Fibroblast of pulmonary artery (primary cell): ENCODE measurements at places on chromosomes 13 and 19.

DNA sequence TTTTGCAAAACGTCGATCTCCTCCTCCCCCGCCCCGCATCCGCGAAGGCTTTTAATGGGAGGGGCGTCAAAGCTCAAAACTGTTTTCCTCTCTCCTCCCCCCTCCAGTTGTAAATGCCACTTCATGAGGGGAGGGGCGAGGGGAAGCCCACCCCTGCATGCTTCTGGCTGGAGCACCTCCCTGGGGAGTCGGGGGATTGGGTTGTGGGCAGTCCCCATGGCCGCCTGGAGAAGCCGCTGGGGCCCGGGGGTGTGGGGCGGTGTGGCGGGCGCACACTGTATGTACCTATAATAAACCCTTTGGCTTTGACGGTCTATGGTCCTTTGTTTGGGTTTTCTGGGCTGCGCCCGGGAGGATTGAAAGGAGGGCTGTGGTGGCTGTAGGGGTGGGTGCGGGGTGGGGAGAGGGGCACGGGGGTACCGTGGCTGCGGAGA, 505 bp upstream of the SHKBP1 start:
- no peak for DNase-seq

GRCh38 chr13:32650705-32651311, 64.6 kb downstream of the PDS5B start:
- DNase-seq: peak; percentile 84

GRCh38 chr13:45918597-45918996, 67.0 kb upstream of the SIAH3 start:
- no peak for DNase-seq

DNA sequence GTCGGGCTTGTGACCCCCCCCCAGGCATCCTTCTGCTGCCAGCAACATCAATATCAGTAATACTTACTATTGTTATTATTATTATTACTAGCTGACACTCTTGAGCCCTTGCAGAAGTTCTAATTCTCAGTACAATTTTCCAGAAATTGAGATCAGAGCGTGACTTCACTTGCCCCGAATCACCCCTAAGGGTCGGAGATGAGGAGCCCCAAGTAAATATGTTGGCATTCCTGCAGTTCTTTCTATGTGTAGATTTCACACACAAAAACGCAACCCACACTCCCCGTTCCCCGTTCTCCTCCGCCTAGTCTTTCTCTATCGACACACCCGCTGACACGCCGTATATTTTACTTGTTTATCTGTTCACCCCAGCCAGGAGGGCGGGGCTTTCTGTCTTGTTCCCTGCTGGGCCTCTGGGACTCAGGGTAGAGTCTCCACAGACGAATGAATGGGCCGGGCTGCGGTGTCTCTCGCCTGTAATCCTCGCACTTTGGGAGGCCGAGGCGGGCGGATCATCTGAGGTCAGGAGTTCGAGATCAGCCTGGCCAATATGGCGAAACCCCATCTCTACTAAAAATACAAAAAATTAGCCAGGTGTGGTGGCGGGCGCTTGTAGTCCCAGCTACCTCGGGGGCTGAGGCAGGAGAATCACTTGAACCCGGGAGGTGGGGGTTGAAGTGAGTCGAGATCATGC, 14.7 kb downstream of the TLE5 start:
- peak; percentile 71 for DNase-seq

DNA sequence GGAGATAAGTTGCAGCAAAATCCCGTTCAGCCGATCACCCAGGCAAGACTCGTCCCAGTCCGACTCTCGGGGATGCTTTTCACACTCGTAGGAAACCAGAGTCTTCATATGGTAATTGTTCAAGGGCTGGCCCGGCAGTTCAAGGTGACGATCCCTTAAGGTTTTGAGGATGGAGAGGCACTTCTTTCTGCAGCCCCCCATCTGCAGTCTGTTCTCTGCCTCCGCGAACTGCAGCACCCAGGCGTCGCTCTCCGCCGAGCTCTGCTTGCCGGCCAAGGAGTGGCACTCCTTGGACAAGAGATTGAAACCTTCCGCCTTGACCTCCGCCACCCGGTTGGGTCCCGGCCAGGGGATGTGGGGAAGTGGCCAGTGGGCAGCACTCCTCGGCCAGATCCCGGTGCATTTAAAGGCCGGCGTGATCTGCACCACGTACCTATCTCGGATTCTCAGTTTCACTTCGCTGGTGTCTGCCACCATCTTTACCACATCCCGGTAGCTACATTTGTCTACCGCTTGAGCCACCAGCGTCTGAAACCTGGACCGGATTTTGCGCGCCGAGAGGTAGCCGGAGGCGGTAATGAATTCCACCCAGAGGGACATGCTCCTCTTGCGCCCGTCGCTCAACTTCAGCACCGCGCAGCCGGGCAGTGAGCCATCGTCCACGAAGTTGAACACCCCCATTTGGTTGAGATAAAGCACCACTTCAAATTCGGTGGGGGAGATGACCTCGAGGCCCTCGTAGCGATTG, 1.1 kb downstream of the MAB21L1 start:
- peak; percentile 14 for DNase-seq

GRCh38 chr19:719636-720344, 11.1 kb downstream of the PALM start:
- DNase-seq: no peak

- no peak for DNase-seq
Measured at GRCh38 chr19:41296433-41296871, 13.5 kb upstream of the CCDC97 start.

GRCh38 chr19:7010722-7011593, 10.3 kb downstream of the MBD3L2B start:
- DNase-seq: no peak

- peak; percentile 24 for DNase-seq
Measured at GRCh38 chr19:12364391-12365235, 870 bp downstream of the ZNF442 start.

DNA sequence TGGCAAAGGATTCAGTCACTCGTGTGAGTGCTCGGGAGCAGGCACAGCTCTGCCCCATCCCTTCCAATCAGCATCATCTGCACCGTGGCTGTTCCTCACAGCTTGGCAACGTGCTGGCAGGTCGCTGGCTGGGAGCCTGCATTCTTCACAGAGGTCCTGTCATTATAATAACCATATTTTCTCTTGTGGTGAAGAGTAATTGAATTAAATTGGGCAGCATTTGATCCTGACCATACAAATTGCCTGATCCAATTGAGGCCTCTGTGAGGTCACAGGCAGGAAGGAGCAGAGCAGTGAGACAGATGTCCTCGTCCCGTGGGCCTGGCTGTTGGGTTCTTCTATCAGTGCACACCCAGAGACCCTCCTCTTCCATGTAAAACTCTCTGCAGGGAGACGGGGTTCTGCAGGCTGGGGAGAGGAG, 407.8 kb downstream of the COG6 start:
- DNase-seq: no peak

DNA sequence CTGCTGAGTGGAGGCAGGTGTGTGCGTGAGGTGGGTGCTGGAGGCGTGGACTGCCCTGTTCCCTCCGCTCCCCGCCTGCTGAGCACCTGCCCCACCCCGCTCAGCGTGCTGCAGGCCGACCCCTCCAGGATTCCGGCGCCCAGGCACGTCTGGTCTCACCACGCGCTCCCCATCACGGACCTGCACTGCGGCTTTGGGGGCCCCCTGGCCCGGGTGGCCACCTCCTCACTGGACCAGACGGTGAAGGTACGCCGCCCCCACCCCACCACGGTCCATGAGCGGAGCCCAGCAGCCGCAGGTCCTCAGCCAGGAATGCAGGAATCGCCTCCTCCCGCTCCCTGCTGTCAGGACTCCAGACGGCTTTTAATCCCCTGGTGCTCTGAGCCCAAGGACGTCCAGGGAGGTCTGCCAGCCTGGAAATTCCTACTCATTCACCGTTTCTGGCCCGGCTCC, 6.0 kb downstream of the WDR18 start:
- DNase-seq: no peak

DNA sequence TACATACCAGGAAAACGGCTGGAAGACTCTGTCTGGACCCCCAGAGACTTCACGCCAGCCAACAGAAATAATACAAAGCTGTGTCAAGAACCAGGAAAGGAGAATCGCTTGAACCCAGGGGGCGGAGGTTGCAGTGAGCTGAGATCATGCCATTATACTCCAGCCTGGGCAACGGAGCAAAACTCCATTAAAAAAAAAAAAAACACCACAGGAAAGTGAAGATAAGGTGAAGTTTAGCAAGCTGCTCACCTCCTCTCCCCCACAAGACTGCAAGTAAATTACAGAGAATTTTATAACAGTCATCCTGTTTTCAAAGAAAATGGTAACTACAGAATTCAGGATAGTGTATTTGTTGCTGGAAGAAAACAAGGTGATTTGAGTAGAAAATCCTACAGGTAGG, 984 bp upstream of the OR7G1 start:
- no peak for DNase-seq

- peak; percentile 80 for DNase-seq
Measured at GRCh38 chr13:28220166-28220565, 81.8 kb downstream of the PAN3 start.

GRCh38 chr19:4061178-4061682, 5.5 kb downstream of the ZBTB7A start:
- no peak for DNase-seq

DNA sequence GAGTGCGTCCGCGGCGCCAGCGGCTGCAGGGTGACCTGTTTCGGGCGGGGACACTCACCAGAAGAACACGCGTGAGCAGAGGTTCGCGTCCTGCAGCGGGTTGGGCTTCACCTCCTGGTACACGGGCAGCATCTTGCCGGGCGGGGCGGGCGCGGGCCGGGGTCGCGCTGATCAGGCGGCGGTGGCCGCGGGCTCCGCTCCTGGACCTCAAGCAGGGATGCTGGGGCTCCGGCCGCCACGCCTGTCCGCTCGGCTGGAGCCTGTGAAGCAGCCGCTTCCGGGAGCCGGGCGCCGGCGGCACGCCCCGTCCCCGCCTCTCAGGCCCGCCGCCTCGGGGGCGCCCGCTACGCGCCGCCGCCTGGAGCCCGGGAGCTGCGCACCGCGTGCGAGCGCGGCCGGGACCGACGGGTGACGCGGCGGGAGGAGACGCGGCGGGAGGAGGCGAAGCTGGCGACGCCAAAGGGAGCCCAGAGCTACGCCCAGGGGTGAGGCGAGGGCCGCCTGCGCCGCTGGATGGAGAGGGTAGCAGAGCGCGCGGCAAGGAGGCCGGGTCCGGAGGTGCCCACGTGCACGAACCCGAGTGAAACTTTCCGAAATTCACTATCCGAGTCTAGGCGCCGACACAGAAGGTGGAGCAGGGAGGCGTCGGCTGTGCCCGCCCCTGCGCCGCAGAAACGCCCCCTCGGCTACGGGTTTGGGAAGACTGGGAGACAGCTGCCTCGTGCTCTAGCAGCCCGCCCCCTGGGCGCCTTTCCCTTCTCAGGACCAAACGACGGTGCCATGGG, at the start of gene ABCC4:
TSS of gene ABCC4 (minus strand) at position 269 of the 785 bp plus-strand sequence. CDS start at position 132, 137 bp downstream.
- DNase-seq: peak; percentile 73

DNA sequence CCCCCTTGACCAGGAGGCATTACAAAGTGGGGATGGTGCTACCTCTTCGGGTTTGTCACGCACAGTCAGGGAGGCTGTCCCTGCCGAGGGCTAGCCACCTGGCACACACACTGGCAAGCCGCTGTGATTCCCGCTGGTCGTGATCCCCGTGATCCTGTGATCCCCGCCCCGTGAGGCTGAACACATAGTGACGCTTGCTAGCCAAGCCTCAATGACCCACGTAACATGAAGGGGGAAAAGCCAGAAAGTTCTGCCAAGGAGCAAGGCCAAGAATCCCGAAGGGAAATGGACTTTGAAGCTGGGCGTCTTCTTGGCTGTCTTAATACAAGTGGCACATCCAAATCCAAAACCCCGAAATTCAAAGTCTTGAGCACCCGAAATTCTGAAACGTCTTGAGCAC, 13.7 kb downstream of the LDLR start:
- no peak for DNase-seq

DNA sequence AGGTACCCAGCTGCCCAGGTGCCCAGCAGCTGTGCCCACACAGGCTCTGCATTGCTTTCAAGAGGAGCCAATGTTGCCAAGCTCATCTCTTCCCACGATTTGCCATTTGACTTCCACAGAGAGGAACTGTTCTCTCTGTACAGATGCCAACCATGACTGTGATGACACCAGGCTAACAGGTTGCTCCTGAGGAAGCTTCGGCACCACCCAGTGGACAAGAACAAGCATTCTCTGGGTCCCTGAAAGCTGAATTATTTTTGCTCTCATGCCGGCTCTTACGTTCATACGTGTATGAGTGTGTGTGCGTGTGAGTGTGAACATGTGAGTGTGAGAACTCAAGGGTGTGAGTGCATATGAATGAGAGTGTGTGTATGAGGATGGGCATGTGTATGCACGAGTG, 535.2 kb downstream of the LIG4 start:
- DNase-seq: no peak

- DNase-seq: no peak
Measured at GRCh38 chr13:37091835-37092234, 13.6 kb downstream of the CSNK1A1L start.

- DNase-seq: no peak
Measured at GRCh38 chr19:1923319-1923718, 17.7 kb upstream of the CSNK1G2 start.

DNA sequence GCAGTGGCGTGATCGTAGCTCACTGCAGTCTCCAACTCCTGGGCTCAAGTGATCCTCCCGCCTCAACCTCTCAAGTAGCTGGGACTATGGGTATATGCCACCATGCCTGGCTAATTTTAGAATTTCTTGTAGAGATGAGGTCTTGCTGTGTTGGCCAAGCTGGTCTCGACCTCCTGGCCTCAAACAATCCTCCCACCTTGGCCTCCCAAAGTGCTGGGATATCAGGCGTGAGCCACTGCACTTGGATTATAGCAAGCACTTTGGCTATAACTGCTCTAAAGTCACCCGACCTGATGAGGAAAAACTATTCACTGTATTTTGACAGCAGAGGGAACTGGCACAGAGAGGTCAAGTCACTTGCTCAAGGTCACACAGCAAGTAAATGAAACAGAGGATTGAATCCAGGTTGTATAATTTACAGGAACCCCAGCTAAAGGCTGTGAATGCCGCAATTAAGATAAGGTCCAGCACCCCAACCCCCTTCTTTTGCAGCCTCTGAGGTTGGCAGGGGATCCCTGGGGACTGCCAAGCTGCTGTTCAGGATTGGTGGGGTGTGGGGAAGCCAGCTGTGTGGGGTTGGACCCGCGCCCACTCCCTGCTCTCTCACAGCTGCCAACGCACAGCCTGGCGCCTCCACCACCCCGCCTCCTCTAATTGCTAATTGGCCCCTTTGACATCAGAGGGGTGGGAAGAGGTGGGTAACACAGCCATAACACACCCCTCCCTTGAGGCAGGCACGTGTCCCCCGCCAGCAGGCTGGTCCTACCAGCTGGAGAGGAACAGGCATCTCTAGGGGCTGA, 6.0 kb downstream of the TMIGD2 start:
- DNase-seq: no peak

GRCh38 chr19:51514866-51515481, 13.4 kb upstream of the SIGLEC12 start:
- DNase-seq: peak; percentile 69

DNA sequence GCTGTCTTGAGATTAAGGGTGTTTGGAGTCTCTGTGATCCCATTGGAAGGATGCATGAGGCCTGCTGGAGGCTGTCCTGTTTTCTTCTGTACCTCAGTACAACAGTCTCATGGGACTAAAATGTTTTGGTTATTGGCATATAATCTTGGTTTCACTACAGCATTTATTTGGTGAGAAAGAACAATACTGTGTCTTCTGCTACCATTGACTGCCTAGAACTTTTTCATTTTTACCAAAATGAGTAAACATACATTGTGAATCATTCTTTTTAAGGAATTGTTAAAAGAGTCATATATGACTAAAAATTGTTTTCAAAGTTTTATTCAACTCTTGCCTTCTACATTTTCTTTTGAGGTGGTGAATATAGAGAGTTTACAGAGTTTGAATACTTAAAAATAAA, 459.8 kb downstream of the GPC6 start:
- no peak for DNase-seq

- peak; percentile 92 for DNase-seq
Measured at GRCh38 chr19:18478545-18479311, 40.8 kb upstream of the ISYNA1 start.

GRCh38 chr13:97621631-97622030, 187.7 kb downstream of the RAP2A start:
- no peak for DNase-seq
